A549 treated with Hydrocortisone at 1 μM for 4 hours (cell line): ENCODE measurements at places on chromosomes 1 and 21. TPM values are rescaled to one million over a fixed set of nuclear protein-coding genes. Genes with fewer than 3 reads are reported as not detected.

The KPNA6 gene
- 13.9 to 20.7 TPM (median 14.9 TPM) in 5 replicates for total RNA-seq

The TSEN15 gene
- 29.1 to 31.3 TPM (median 30.9 TPM) in 5 replicates for total RNA-seq

The GPR25 gene
- not detected in 5 replicates for total RNA-seq

The KRTAP13-3 gene
- not detected in 5 replicates for total RNA-seq

The OLFML3 gene
- total RNA-seq = 3.8 to 4.3 TPM (median 4.0 TPM) in 5 replicates

The CD1B gene
- not detected in 5 replicates for total RNA-seq

The ESRRG gene
- not detected in 5 replicates for total RNA-seq

The FMO1 gene
- total RNA-seq = not detected in 5 replicates

The C1orf141 gene
- total RNA-seq = not detected in 5 replicates
